ENCODE measurements at places on chromosomes 6 and 20. TPM values are rescaled to one million over a fixed set of nuclear protein-coding genes. Genes with fewer than 3 reads are reported as not detected.

DNA sequence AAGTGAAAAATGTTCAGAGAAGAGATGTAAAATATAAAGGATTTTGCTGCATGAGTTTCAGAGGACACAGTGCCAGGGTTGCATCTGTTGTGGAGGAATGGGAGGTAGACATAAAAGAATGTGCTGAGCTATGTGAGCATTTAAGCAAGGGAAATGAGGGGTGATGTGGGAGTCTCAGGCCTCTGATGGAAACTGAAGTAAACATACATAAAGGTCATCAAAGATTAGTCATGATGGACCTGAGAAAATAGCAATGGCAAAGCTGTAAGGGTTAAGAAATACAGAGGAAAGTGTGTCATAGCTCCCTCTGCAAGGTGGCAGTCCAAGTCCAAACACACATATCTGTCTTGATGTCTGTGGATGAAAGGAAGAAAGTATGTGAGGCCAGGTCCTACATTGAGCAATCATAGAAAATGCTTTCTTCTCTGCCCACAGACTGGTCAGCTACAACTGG, 306.6 kb upstream of the ECI2 start:
- no peaks in the 10 kb centered on the region for H3K36me3 ChIP-seq
- H3K4me3 ChIP-seq: no peak overlapping the region
- no peaks in the 10 kb centered on the region for H3K4me1 ChIP-seq
- DNase-seq: no peak

DNA sequence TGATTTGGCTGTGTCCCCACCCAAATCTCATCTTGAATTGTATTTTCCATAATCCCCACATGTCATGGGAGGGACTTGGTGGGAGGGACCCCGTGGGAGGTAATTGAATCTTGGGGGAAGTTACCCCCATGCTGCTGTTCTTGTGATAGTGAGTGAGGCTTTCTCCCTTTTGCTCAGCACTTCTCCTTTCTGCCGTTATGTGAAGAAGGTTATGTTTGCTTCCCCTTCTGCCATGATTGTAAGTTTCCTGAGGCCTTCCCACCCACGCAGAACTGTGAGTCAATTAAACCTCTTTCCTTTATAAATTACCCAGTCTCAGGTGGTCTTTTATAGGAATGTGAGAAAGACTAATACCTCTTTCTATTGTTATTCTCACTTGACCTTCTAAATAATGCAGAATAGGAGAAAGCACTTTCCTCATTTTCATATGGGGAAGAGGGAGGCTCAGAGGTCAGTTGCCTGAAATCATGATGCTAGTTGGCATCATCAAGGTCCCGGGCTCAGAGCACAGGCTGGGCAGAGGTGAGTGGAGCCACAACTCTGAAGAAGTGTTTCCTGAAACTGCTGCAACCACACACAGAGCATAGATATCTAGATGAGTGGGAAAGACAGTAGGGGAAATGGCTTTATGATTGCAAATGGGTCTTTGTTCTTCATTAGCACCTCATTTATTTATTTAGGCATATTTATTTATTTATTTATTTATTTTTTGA, 191.0 kb downstream of the QKI start:
- no peaks in the 10 kb centered on the region for H3K36me3 ChIP-seq
- H3K4me1 ChIP-seq: no peaks in the 10 kb centered on the region
- no peak overlapping the region for H3K4me3 ChIP-seq
- no peak overlapping the region for H3K27ac ChIP-seq
- DNase-seq: no peak

- H3K4me3 ChIP-seq: no peak overlapping the region
- peaks cover 5% of the 10 kb centered on the region for H3K27me3 ChIP-seq
- H3K27ac ChIP-seq: no peak overlapping the region
- H3K36me3 ChIP-seq: no peaks in the 10 kb centered on the region
Observed at GRCh38 chr20:23727016-23727415, 23.7 kb downstream of the CST1 start.

GRCh38 chr20:58135441-58136148, 92.9 kb downstream of the ANKRD60 start:
- H3K4me3 ChIP-seq: no peak overlapping the region
- peaks cover 53% of the 10 kb centered on the region for H3K27me3 ChIP-seq
- H3K36me3 ChIP-seq: no peaks in the 10 kb centered on the region
- peaks cover 6% of the 10 kb centered on the region for H3K4me1 ChIP-seq
- no peak overlapping the region for H3K27ac ChIP-seq
- DNase-seq: no peak

Gene FBXO30
- total RNA-seq: 5.0 TPM

Data from activated CD4-positive, alpha-beta memory T cell treated with anti-CD3 and anti-CD28 coated beads for 36 hours (primary cell).